Amniotic epithelial cell (primary cell): ENCODE measurements at places on chromosomes 6 and 20.

DNA sequence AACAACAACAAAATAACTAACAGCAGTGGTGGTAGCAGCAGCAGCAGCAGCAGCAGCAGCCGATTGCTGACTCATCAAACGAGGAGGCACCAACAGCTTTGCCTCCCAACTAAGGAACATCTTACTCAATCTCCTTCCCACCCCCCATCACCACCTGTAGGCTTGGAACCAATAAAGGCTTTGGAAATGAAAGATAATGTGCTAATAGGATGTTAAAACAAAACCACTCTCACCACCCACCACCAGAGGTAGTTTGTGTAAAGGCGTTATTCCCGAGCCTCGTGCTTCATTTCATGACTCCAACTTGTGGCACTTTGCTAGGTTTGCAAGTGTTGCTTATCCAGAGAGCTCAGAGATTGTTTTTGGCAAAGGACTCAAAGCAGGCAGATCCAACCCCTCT lies 346.5 kb downstream of the CD83 start:
- peak; percentile 45 for DNase-seq

- DNase-seq: peak; percentile 78
Observed at GRCh38 chr20:32652739-32653526, 20.8 kb downstream of the C20orf203 start.

GRCh38 chr6:149045404-149045803 lies 272.1 kb upstream of the TAB2 start:
- DNase-seq: no peak

GRCh38 chr6:78623554-78623953 lies 243.8 kb upstream of the IRAK1BP1 start:
- no peak for DNase-seq

- DNase-seq: peak; percentile 63
Observed at GRCh38 chr6:81553216-81553615, 199.3 kb downstream of the TENT5A start.

DNA sequence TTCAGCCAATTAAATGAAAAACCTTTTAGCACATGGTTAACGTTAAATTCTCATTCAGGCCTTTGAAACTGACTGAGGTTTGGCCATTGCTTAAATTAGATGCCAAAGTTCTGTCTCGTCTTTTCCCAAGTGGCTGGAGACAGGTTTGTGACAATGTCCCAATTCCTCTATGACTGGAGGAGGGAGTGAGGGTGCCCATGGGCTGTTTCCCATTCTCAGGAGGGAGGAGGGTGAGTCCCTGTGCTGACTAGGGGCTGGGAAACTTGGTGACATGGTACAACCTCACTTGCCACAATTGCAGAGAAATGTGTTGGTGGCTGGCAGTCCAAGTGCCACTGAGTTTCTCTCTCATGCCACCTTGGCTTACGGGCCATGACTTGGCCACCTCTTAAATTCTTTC lies 63.9 kb upstream of the ENPP5 start:
- DNase-seq: no peak

DNA sequence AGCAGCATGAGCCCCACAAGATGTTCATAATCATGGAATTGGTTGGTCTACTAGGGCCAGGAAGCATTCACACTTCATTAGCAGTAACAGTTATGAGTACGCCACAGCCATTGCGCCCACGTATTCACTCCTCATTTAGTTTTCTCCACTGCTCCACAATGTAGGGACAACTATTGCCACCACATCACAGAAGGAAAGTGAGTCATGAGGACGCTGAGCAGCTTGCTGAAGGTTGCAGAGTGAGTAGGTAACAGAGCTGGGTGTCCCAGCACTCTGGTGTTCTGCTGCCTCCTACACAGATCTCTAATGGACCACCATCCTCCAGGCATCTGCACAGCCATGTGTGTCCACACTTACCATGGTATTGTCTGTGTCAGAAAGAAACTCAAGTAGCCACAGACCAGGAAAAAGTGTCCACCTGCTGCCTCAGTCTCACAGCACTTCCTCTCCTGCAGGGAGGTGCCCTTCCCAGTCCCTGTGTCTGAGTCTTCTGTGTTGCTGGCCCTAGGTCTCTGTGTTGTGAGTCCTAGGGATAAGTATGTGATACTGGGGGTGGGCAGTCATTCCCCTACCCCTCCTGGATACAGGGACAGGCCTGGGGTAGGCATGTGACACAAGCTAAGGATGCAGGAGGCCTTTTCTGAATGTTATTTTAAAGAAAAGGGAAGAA lies 103.9 kb downstream of the TTLL2 start:
- no peak for DNase-seq

DNA sequence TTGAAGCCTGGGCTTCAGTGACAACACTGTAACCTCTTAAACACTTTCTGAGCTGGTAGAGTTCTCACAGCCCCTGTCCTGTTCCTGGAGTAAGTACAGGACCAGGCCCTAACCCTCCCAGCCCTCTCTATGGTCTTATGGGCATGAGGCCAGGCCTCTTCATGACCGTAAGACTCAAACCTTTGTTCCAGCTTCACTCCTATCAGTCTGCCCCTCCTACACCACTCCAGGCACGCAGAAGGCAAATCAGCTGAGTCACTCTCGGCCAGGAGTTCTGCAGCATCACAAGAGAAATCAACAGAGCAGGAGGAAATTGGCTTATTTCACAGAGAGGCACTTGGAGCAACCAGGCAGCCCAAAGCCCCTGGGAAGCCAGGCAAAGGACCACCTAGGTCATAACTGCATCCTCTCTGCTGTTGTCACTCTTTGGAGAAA lies 25.3 kb upstream of the CHD6 start:
- peak; percentile 88 for DNase-seq

- DNase-seq: no peak
Observed at GRCh38 chr6:15861486-15861885, 198.7 kb upstream of the DTNBP1 start.

- DNase-seq: no peak
Observed at GRCh38 chr6:1651362-1651761, 41.6 kb downstream of the FOXC1 start.

DNA sequence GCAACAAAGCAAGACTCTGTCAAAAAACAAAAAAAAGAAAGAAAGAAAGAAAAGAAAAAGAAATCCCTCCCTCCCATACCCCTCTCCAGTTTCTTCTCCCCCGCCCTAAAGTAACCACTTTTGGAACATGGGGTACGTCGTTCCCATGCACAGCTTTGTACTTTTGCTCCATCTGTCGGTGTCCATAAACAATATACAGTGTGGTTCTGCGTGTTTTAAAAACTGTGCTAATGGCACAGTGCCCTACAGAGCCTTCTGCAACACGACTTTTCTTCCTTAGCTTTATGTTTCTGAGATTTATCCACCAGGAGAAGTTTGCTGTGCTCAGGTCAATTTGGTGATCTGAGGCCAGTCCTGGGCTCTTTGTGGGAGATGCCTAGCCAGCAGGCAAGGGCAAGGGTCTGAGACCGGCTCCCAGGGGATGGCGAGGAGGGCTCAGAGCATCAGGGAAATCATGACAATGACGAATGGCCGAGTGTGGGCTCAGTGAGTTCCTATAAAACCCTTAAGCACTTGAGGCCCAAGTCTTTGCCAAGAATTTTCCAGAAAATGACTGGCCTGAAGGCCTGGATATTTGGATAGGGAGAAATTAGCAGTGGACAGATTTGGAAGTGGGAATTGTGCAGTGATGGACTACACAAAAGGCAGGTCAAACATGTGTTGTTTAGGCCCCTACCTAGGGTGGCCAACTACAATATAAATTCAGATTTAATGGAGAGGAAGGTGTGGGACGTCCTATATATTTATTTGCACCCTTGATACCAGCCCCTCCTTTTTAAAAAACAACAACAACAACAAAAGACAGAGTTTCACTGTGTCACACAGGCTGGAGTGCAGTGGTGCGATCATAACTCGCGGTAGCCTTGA lies 1.9 kb upstream of the BCAS4 start:
- DNase-seq: no peak

GRCh38 chr6:101800598-101800997 lies 407.1 kb downstream of the GRIK2 start:
- no peak for DNase-seq

DNA sequence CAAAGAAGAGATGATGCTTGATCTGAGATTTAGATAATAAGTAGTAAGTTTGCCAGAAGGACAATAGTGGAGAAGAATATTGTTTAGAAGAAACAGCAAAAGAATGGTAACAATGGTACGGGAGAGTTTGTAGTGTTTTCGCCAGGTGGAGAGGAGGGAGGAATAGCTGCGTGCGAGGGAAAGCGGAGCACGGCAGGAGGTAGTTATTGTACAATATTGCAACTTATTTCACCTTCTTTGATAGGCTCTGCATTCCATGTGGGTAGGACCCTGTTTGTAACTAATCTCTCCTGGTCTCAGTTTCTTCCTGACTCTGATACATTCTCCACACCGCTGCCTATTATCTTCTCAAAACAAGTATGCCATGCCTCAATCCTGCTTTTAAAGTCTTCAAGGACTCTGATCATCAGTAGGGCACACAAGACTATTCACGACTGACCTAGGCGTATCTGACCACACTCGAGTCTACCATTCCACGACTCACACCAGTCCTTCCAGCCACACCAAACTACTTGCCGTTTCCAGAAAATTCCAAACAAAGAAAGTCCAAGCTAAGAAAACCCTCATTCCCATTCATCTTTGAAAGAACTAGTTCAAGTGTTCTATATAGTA lies 1.1 kb downstream of the PPIL4 start:
- DNase-seq: no peak

GRCh38 chr6:31655349-31656237 lies at the start of gene APOM:
TSS of gene APOM (plus strand) at chr6:31655894. CDS start at chr6:31655967, 73 bp downstream.
- DNase-seq: no peak

- no peak for DNase-seq
Observed at GRCh38 chr20:2713285-2713684, 20.7 kb downstream of the EBF4 start.

- DNase-seq: no peak
Observed at GRCh38 chr6:51429017-51429712, 610.5 kb downstream of the TFAP2B start.

DNA sequence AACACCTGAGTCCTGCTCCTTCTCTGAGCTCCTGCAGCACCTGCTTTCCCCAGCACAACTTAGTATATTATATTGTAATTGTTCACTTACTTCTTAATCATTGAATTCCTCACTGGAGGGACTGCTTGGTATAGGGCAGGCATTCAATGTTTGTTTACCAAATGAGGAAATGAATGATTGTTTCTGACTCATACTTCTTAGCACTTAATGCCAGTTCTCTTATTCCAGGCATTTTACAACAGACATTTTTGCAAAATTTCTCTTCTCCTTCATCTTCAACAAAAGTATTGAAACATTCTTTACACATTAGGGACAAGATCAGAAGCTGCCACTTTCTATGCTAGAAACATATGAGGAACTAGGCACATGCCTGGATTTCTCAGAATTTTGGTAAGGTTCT lies 119.4 kb downstream of the TBX18 start:
- DNase-seq: peak; percentile 67

DNA sequence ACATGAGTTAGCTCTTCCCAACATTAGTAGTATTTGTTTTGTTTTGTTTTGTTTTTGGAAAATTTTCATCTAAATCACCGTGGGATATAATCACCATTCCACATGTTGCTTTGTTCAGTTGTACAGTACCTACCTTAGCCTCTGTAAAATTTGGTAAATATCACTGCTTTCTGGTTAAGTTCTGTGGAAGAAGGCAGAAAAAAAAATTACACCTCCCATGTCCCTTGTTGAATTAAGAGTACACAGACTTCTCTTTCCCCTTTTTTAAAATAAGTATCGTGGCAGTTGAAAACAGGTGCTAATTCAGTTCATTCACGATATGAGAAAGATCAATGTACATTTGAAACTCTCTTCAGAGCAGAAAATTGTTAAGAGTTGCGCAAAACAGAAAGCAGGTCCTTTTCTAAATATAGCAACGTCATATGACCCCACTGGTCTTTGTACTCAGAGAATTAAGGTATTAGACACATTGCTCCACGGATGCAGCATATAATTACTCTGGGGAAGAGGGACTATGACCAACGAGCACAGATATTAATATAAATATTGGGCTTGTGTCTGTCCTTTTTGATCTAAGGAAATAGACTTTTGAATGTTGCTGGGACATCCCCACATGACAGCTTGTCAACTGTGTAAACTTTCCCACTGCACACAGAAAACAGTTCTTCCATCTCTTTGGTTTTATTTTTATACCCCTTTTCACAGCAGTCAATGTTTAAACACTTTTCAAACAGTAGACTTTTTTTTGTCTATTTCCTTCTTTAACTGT lies 58.6 kb upstream of the ZNF217 start:
- peak; percentile 33 for DNase-seq

DNA sequence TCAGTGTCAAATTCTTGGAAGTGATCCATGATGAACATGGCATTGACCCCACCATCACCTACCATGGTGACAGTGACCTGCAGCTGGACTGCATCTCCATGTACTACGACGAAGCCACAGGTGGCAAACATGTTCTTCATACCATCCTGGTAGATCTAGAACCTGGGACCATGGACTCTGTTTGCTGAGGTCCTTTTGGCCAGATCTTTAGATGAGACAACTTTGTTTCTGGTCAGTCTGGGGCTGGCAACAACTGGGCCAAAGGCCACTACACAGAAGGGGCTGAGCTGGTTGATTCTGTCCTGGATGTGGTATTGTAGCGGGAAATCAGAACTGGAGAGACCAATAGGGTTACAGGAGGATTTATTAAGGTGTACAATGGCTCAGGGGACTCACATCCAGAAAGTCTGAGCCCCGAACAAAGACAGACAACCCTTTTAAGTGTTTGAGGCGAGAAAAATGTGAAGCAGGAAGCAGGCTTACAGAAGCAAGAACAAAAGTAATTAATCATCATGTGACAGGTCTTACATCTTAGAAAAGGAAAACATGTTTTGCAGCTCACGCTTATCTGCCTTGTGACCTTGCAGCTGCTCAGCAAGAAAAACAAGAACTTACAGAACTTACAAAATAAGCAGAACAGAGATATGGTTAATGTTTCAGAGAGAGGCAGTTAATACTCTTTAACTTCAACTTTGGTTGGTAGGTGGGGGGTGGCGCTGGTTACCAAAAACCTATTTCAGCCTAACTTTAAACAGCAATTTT lies 58.8 kb upstream of the MOCS1 start:
- peak; percentile 0 for DNase-seq

DNA sequence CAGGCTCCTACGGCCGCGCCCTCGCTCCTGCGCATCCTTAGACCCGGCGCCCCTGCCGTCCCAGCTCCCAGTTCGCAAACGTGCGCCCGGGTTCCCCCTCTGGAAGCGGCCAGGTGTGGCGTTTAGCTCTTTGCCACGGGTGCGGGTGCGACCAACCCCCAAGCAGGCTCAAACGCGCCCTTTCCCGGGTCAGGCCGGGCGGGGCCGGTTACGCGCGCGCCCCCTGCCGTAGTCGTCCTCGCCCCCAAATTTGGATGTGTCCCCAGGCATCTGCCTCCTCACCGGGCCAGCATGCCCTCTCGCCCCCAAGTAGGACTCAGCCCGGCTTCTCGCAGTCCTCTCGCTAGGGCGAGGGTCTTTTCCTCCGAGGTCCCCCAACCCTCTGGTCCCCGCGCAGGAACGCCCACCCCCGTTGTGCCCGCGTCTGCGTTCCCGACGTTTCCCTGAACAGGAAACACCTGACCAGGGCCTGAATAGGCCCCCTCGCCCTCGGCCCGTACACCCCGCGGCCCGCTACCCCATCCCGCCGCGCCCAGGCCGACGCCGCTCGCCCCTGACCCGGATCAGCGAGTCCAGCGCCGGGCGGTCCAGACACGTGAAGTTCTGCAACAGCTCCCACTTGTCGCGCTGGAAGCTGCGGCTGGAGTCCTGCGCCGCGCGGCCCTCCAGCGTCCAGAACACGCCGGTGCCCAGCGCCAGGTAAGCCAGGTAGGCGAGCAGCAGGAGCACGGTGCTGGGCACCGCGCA lies 520 bp downstream of the KCNK17 start:
- no peak for DNase-seq

GRCh38 chr6:25415701-25416100 lies 136.5 kb downstream of the CARMIL1 start:
- DNase-seq: no peak
